ENCODE measurements at places on chromosomes 2 and 18.

- DNase-seq: no peak
Observed at GRCh38 chr2:216103213-216103612, 5.9 kb upstream of the XRCC5 start.

DNA sequence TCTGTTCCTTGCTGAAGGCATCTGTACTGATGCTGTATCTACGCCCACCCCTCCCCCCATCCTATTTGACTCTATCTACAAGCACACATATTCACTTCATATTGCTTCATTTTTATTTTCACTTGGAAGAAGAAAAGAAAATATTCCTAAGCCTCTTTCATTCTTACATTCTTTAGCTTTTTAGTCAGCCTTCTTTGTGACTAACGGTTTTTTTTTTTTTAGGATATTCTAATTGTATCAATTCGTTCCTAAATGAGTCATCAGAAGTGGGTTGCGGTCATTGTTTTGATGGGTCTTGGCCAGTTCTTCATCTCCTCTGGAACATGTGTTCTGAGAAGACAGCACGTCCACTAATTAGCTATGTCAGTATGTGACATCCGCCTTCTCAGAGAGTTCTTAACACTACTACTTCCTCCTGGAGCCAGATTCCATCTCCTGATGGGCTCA, 88.7 kb downstream of the MYO1B start:
- no peak for DNase-seq

DNA sequence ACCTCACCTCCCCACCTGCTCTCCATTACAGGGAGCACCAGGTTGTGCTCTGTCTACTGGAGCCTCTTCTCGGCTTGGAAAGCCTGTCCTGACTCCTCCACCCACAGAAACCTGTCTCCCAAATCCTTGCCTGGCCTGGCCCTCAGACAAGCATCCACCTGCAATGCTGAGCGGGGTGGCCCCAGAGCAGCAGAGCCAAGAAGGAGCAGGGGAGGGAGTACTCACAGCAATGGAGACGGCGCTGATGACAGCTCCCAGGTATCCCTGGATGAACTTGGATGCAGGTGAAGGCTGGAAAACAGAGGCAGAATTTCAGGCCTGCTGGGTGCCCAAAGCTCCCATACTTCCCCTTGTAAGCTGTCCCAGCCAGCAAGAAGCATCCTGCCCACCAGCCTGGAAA, 72.8 kb downstream of the SFXN5 start:
- no peak for DNase-seq

DNA sequence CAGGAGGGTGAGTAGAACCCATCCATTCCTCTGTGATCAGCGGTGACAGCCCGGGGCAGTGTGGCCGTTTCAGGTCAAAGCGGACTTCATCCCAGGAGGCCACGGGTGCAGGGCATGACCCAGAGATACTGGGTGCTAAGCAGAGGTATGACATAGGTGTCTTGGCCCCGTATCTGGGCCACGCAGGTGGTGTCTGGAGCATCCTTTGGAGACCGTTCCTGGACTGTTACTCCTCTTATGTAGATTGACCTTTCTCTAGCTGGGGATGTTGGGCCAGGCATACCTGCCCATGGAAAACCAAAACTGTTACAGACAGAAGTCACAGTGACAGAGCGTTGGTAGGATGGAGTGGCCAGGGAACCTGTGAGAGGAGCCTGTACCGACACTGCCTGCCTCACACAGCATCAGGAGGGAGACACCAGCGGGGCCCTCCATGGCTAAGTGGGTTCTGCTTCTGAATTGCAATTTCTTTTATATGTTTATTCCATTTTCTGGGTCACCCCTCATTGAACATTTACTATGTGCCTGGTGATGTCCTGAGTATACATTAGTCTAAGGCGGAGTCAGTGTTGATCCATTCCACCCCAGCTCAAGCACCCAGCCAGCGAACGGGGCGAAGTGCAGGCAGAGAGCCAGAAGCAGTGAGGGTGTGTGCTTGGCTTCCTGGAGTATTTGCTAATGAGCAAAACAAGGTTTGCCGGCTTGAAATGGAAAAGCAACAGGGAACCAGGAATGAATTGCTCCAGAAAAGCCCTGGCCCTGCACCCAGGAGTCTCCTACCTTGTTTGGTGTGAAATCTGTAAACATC, 141.7 kb downstream of the SH3RF3 start:
- DNase-seq: no peak

DNA sequence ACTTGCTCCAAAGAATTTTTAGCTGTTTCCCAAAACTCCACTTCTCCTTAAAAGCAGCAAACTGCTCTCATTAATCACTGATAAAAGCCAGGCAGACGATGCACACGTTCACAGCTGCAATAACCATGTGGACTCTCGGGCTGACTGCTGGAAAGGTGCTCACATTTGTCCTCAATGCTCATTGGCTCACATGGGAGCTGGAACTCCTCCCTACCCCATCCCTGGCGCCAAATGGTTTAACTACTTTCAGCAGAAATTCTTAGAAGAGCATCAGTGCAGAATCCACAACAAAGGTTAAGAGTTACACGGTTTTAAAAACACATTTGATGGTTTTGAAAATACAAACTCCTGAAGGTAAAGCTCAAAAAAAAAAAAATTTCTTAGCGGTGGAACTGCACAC, 117.1 kb downstream of the NOL10 start:
- DNase-seq: no peak

DNA sequence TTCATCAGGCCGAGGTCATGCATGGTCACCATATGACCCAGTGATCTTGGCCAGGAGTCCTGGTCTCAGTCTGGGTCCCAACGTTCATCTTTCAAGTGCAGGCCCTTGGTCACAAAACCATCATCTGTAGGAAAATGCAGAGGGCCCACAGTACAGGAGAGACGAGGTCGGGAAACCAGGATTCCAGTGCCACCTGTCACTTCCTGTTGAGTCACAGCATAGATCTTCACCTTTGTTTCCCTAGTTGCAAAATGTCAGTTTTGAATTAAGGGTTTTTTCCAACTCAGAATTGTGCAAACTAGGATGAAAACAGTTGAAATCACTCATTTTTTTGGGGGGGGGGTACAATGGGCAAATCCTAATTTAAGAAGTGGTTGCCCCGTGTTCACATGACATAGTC, 162.2 kb downstream of the INSIG2 start:
- DNase-seq: no peak

- no peak for DNase-seq
Observed at GRCh38 chr2:172299741-172300140, 127.6 kb upstream of the ITGA6 start.

DNA sequence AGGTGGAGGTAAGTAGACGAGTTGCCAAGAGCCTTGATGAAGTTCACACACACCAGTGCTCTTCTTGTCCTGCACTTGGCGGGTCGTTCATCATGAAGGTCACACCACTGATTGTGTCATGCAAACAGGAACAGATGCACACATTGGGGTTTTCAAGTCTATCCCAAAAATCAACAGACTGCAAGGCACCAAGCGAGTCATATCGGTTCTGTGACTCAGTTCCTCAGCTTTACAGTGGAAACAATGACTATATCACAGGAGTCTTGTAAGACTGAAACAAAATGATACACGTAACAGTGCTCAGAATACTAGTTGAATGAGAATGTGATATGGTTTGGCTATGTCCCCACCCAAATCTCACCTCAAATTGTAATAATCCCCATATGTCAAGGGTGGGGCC, 526.9 kb upstream of the ID2 start:
- no peak for DNase-seq
